ENCODE measurements at places on chromosomes 5 and 9.

- DNase-seq: no peak
These were observed 23.7 kb downstream of the NAIF1 start for GRCh38 chr9:128043467-128043868.

DNA sequence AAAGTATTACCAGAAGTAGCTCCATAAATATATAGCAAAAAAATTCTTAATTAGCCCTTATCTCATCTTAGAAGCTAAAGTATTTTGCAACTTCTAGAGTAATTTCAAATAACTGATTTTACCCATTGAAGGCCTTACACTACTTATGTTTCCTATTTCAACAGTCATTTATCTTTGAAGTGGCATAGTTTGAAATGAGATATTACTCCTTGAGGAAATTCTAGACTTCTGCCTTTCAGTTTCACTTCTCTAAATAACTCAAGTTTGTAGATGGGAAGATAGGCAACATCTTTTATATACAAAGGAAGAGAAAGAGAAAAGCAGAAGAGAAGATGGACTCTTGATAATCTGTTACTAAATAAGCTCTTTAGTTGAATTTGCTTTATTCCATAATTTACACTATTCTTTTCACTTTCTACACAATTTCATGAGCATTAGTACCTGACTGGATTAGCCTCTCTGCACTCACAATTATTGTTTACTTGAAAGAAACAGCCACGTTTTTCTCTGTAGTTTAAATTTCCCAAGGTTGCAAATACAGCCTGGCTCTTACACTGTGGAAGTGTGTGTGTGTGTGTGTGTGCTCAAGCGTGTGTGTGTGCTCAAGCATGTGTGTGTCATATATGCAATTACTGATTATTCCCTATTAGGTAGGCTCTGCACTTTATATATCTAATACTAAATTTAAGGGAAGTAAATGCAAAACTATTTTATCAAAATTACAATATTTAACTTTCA lies 60.6 kb upstream of the EMB start:
- DNase-seq: no peak

GRCh38 chr5:17081142-17081541 lies 136.3 kb upstream of the BASP1 start:
- no peak for DNase-seq

GRCh38 chr5:32172923-32173266 lies 1.2 kb downstream of the GOLPH3 start:
- no peak for DNase-seq

All from stimulated activated CD8-positive, alpha-beta memory T cell treated with anti-CD3 and anti-CD28 coated beads, Interleukin-4, amount 100 ng/mL, for 4 hours (primary cell).